ENCODE measurements at places on chromosomes 16 and 17. TPM values are rescaled to one million over a fixed set of nuclear protein-coding genes. Genes with fewer than 3 reads are reported as not detected.

Gene POLG2
- 10.8 TPM for total RNA-seq

Gene TMEM92
- 2.6 TPM for total RNA-seq

Gene C17orf78
- not detected for total RNA-seq

Gene HBA1
- total RNA-seq = 4.3 TPM

Gene SLC22A31
- total RNA-seq = 1.8 TPM

Gene PITPNM3
- total RNA-seq = 15.6 TPM

Gene DLX4
- total RNA-seq = 0.14 TPM

- DNase-seq = no peak
Observed at GRCh38 chr16:46765050-46765449, 16.9 kb upstream of the MYLK3 start.

DNA sequence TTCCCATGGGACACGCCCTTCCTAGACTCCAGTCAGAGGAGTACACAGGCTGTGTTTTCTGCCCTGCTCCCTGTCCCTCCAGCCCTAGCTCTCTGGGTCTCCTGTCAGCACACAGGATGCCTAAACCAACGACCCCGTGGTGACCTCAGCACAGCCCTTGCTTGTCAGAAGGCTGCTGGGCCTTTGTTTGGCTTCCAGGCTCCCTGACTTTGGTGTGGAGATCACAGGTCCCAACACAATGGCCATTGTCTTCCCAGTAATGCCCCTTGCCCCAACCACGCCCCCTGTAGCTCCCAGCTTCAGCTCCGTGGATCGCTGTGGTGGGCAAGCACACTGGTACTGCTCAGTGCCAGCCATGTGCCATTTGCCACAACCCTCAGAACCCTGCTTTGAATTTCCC, 15.0 kb downstream of the HNF1B start:
- DNase-seq = no peak

DNA sequence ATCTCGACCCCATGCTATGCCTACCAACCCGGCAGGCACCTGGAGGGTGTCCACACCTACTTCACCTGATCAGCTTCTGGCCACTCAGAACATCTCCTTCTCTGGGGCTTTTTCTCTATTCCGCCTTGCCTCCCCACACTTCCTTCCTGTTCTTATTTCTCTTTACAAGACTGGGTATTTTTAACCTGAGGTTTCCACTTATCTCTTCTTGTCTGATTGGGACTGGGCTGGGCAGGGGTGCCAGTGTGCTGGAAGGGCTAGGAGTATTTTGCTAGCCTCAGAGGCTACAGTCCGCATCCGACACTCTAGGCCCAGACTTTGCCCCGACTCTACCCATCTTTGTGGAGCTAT, 26.2 kb upstream of the ZNF652 start:
- DNase-seq = no peak

- DNase-seq = no peak
Observed at GRCh38 chr17:48515925-48516900, 14.6 kb downstream of the HOXB1 start.

GRCh38 chr16:58684001-58684353, 593 bp downstream of the SLC38A7 start:
- no peak for DNase-seq

GRCh38 chr16:19871721-19872120, 12.9 kb downstream of the GPRC5B start:
- DNase-seq = no peak

- DNase-seq = no peak
Observed at GRCh38 chr17:35488991-35489390, 40.4 kb upstream of the SLFN13 start.

GRCh38 chr17:9902120-9902519, 3.0 kb downstream of the RCVRN start:
- DNase-seq = no peak

DNA sequence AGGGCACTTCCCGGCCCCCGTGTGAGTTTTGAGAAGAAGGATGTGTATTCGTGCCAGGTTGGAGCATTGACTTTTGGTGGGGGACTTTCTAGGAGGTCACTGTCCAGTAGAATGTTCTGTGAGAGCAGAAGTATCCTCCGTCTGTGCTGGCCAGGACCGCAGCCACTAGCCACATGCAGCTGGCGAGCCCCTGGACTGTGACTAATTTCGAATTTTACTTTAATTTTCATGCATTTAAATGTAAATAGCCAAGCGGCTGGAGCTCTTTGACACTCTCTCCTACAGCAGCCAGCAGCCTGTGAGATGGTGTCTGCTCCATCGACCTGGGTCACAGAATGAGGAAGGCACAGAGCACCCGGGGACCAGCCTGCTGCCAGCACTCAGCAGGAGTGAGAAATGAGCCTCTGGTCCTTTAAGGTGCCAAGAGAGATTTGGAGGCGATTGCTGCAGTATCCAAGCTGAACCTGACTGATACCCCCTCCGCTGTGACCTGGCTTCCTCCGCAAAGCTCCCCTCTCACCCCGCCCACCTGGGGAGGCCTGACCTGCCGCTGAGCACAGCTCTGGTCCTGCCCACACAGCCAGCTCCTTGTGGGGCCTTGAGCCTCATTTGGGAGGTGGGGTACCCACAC, 7.8 kb downstream of the ATP2A3 start:
- no peak for DNase-seq

- DNase-seq = no peak
Observed at GRCh38 chr16:80887062-80887461, 82.7 kb upstream of the CDYL2 start.

GRCh38 chr16:10930755-10931093, 11.5 kb downstream of the DEXI start:
- no peak for DNase-seq

DNA sequence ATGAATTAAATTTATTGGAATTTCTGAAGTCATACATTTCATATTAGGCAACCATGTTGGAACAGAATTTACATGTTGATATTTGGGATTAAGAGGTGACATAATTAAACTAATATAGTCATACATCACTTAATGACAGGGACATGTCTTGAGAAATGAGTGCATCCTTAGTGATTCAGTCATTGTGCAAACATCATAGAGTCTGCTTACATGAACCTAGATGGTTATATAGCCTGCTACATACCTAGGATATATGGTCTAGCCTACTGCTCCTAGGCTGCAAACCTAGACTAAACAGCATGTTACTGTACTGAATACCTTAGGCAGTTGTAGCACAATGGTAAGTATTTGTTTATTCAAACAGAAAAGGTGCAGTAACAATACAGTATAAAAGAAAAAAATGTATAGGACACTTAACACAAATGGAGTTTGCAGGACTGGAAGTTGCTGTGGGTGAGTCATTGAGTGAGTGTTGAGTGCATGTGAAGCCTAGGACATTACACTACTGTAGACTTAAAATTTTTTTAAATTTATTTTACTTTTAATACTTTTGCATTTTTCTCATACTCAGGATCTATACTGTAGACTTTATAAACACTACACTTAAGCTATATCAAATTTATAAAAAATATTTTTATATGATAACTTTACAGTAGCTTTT, 85.6 kb downstream of the OMG start:
- no peak for DNase-seq

DNA sequence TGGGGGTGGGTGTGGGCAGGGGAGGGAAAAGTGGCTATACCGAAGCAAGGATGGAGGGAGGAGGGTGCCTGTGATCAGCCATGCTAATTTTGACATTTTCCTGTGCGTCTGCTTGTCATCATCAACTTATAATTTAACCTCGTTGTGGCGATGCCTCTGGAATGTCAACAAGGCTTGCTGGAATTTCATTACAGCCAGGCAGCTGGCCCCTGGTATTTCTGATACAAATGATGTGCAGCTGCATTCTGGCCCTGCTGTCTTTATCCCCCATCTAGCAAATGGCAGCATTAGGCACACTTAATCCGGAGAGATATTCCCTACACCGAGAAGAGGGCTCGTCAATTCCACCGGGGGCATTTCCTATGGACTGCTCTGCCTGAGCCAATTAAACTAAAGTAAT, 278.3 kb upstream of the CCL2 start:
- DNase-seq = no peak

GRCh38 chr17:9021992-9022572, 772 bp downstream of the NTN1 start:
- no peak for DNase-seq

GRCh38 chr17:82805823-82806222, 34.0 kb downstream of the ZNF750 start:
- peak; percentile 8 for DNase-seq

GRCh38 chr17:4236456-4236855, 27.3 kb downstream of the ANKFY1 start:
- no peak for DNase-seq

DNA sequence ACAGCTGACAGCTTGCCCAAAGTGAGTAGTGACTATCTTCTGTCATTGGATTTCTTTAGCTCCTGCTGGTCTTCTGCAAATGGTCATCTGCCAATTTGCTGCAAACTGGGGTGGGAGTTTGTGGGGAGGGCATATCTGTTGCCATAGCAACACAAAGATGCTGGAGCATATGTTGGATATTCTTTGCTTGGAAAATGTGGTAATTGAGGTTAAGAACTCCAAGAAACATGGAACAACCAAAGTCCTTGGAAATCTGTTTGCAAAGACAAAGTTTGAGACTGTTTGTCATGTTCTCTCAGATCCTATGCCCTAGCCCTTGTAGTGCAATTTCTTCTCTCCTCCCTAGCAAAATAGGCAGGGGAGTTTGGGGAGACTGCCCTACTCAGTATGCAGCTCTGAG, 155.3 kb downstream of the PRKCB start:
- no peak for DNase-seq

- no peak for DNase-seq
Observed at GRCh38 chr17:64982139-64982915, 63.0 kb upstream of the LRRC37A3 start.

DNA sequence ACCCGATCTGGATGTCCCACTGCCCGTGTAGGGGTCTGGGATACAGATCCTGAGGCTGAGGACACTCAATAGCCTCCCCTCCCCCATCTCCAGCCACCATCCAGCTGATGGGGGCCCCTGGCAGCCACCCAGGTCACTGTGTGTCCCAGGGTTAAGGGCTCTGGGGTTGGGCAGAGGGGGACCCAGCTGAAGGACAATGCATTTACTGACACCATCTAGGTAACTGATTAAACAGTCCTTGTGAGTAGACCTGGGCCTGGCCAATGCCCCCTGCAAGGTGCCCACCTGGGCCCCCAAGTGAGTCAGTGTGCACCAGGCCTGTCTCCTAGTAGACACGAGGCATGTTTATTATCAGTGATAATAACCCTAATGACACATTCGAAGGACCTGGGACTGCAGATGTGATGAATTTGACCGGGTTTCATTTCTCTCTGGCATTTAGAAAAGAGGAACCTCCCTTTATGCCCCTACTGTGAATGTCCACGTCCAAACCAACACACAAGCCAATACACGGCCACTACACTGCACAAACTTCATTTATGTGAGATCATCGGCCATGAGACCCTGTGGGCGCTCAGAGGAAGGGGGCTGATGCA, 261.9 kb upstream of the FOXF1 start:
- no peak for DNase-seq

- no peak for DNase-seq
Observed at GRCh38 chr16:12511708-12512107, 292.0 kb downstream of the CPPED1 start.

DNA sequence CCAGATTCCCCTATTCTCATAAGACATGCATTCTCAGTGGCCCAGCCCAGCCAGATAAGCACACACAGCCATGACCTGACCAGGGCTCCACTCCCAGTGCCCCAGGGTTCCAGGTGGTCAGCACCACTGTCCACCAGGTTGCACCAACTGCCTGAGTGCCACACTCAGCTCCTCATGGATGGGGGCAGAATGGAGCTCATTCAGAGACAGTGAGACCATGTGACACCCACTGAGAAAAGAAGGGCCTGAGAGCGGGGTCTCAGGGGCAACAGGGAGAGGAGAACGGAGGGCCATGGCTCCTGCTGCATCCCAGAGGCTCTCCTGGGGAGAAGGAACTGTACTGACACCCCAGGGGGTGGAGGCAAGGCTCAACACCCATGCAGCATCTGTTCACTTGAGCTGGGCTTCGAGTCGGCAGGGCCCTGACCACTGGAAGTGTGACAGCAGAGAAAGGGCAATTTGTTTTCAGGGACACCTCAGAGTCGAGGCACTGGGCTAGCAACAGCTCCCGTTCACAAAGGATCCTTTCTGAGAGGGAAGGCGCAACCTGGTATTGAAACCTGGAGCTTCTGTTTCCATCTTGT, 18.7 kb upstream of the SLC38A8 start:
- DNase-seq = no peak

All from mucosa of descending colon (tissue), 3 donors.